B cell (primary cell): ENCODE measurements at places on chromosomes 11 and 22.
A peak's percentile ranks its signal among the peaks of the same experiment; 100 is the strongest.

- DNase-seq = no peak
These were observed 30.0 kb downstream of the MAPK1 start for GRCh38 chr22:21837248-21837979.

DNA sequence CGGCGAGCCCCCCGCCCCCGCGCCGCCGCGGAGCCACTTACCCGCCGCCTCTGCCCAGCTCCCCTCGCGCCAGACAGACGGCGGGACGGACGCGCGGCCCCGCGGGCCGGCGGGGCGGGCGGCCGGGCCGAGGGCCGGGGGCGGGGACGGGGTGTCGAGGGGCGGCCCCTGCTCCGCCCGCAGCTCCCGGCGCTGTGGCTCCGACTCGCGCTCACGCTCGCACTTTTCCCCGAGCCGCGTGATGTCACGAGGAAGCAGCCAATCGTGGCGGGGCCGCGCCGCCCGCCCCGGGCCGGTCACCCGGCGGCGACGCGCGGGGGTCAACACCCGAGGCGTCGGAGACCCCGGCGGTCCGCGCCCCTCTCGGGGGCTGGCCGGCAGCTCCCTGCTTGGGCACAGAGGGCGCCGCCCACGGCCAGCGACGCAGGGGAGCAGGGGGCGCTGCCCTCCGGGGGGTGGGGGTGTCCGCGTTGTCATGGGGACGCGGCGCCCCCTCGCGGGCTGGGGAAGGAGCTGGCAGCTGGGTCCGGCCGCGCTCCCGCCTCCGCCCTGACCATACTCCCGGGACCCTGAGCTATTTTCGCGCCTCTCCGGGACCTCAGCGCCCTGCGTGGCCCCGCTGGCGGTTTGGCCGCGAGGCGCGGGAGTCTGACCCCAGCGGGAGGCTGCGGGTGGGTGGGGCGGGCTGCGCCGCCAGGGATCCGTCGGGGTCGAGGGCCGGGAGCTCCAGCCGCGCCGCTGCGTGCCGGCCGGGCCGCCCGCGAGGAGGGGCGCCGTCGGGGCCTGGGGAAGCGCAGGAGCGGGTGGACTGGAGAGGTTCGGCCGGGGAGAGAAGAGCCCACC, at the start of gene CHRM4:
Gene CHRM4, minus strand, starts transcription at position 199 of the 843 bp plus-strand sequence. CDS start 5,219 bp downstream, outside the sequence.
- DNase-seq = no peak

DNA sequence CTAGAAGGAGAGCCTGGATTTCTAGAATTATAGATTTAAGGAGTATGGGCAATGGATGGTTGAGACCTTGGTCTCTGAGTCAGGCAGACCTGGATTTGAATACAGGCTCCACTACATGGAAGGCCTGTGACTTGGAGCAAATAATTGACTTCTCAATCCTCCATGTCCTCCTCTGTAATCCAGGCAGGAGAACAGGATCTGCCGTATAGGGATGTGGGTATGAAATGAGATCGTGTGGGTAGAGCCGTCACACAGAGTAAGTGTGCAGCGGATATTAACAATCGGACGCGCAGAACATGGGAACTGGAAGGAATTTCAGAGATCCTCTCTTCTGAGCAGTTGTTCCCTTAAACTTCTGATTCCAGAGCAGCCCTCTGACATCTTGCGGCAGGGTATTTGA, 11.5 kb upstream of the TMPRSS13 start:
- no peak for DNase-seq

DNA sequence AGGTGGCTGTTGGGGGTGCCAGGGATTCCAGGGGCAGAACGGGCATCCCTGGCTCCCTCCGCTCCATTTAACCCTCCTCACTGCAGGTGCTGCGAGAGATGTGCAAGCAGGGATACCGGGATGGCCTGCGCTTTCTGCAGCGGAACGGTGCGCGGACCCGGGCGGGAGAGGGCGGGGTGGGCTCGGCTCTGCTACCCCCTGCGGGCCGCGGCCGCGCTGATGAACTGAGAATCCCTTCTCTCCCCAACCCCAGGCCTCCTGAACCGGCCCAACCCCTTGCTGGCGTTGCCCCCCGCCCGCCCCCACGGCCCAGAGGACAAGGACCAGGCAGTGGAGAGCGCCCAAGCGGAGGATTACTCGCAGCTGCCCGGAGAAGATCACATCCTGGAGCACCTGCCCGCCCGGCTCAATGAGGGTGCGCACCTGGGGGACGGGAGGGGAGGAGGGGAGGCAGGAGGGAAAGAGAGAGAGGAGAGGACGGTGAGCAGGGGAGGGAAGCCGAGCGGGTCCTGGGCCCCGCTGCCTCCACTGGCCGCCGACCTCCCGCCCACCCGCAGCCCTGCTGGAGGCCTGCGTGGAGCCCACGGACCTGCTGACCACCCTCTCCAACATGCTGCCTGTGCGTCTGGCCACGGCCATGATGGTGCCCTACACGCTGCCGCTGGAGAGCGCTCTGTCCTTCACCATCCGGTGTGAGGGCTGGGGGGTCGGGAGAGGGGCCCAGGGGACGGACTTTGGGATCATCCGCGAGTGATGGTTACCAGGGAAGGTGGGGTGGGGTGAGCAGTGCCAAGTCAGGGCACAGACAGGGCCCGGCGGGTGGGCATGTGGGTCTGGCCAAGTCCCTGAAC, 4.1 kb upstream of the CRACR2B start:
- DNase-seq = no peak

DNA sequence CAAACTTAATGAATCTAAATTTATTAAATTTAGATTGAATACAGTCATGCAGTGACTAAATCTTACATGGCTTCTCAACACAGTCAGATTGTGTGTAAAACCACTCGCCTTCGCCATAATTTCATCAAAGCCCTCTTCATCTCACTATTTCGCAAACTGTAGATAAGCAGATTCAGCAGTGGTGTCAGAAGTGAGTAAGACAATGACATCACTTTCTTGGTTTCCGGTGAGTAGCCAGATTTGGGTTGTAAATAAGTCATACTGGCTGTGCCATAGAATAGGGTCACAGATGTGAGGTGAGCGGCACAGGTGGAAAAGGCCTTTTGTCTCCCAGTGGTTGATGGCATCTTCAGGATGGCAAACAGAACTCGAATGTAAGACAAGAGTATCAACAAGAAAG, 3.4 kb downstream of the OR10A6 start:
- no peak for DNase-seq

GRCh38 chr22:39234867-39235687, 9.7 kb downstream of the PDGFB start:
- DNase-seq = peak; percentile 37

DNA sequence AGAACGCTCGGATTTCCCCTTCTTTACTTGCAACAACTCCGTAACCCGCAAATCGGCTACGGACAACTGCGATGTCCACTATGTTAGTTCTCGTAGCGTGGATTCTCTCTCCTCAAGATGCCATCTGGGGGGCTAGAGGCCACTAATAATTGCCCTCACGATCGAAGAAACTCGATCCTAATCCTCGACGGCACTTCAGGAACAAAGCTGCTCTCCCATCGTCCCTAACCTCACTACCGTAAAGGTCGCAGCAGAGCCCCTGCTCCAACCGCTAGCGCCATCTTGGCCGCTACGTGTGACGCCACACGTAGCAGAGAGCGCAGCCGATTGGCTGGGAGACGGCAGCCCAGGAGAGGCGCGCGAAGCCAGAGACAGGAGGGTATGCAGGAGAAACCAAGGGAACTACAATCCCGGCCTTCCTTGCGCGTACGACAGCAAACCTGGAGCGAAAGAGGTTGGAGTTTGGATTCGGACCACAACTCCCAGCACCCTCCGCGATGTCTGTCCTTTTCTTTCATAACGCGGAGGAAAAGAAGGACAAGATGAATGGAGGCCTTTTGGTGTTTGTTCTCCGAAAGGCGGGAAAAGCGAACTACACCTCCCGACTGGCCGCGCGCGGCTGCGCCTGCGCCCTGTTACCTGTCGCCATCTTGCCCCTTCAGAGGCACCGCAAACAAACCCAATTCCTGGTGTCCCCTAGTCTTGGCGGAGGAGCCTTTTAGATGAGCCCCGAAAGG, at the start of gene EMSY:
Gene EMSY, plus strand, starts transcription at position 635 of the 737 bp plus-strand sequence. CDS start 1,921 bp downstream, outside the sequence.
- DNase-seq = peak; percentile 96

GRCh38 chr22:21939461-21939913, 13.2 kb downstream of the PPM1F start:
- peak; percentile 46 for DNase-seq
